ENCODE measurements at places on chromosomes 3 and 15.

DNA sequence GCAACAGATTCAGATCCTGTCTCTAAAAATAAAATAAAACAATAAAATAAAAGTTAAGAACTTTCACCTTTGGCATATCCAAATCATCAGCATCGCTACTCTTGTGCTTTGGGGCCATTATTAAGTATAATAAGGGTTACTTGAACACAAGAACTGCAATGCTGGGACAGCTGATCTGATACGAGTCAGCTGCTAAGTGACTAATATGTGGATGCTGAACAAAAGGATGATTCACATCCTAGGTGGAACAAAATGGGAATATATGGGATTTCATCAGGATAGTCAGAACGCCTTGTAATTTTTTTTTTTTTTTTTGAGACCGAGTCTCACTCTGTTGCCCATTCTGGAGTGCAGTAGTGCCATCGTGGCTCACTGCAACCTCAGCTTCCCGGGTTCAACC, 29.7 kb downstream of the BUB1B start:
- no peak for DNase-seq

- DNase-seq, result no peak
Measured at GRCh38 chr15:92071045-92071634, 217.6 kb downstream of the SLCO3A1 start.

DNA sequence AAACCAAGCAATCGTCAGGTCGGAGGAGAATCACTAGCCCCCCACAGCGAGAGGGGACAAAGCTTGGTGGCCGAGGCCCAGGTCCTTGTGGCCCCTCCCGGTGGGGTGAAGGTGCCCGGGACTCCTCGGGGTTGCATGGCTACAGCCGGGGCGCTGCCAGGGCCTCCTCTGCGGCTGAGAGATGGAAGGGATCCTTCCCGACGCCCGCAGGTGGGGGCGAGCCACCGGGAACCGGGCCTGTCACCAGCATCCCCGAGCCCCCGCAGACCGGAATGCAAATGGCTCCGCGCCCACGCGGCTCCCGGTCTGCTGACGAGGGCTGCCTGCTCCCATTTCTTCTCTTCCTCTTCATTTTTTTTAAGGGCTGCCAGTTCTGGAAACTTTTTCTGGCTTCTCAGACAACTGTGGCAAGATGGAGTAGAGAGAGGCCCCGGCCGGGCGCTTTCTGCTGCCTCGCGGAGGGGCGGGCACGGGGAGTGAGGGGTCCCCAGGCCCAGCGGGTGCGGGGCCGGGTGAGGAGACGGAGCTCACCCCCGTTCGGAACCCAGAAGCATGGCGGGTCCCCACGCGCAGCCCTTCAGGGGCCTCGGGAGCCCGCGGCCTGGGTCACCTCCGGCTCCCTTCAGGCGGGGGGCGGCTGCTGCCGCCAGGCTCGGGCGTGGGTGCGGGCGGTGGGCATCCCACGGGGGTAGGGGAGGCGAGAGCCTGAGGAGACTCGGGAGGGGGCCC, 27.5 kb downstream of the MELTF start:
- no peak for DNase-seq

- DNase-seq, result no peak
Measured at GRCh38 chr15:87901008-87901407, 355.5 kb downstream of the NTRK3 start.

DNA sequence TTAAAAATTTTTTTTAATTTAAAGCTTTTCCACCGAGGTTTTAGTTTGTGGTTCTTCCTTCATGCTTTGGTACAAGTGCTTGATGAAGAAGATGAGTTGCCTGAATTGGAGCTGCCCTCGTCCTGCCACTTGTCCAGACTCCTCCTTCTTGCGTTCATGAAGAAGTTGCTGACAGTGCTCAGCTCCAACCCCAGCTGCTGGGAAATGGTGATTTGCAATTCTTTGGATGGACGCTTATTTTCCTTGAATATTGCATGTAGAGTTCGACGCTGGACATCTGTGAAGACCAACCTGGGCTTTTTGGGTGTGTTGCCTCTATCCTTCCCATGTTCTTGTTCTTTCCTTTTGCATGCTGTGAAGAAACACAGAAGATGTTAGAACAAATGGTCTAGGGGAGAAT, 32.6 kb downstream of the ONECUT1 start:
- DNase-seq, result no peak

- DNase-seq, result no peak
Measured at GRCh38 chr15:43230640-43231115, 9.9 kb upstream of the EPB42 start.
